ENCODE measurements at places on chromosomes 1 and 21. TPM values are rescaled to one million over a fixed set of nuclear protein-coding genes. Genes with fewer than 3 reads are reported as not detected.

ARMH1 gene
- 6.0 TPM for polyA plus RNA-seq

OR2L2 gene
- 0.06 TPM for polyA plus RNA-seq

FMO1 gene
- polyA plus RNA-seq: 219 TPM

CCDC30 gene
- 21.0 TPM for polyA plus RNA-seq

CDC20 gene
- 51.7 TPM for polyA plus RNA-seq

CELA2A gene
- not detected for polyA plus RNA-seq

RNU1-4 gene
- polyA plus RNA-seq: not detected
